ENCODE measurements at places on chromosomes 1 and 21.
A peak's percentile ranks its signal among the peaks of the same experiment; 100 is the strongest.

DNA sequence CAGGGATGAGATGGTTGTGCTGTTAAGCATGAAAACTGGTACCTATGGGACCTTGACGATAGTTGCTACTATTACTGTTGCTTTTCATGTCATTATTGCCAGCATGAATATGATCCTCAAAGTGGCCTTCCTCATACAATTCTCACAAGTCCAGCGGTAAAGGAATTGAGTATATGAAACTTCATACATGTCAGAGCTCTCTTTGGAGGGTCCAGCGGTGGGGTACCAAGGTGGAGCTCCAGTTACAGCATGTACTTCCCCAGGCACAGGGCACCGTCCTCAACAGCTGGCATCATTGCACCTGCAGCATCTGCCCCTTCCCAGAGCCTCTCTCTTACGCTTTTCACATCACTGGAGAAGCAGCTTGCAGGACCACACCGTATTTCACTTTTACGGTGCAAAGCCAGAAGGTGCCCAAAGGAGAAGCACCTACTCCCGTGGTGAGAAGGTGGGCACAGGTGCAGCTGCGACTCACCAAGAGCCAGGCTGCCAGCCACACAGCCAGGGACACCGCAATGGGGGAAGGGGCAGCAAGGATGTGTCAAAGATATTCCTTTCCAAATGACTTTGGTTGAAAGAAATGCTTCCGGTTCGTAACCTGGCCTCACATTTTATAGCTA lies 166.4 kb upstream of the IRF2BP2 start:
- DNase-seq = no peak

GRCh38 chr1:55957276-55957675 lies 622.1 kb downstream of the PLPP3 start:
- no peak for DNase-seq

DNA sequence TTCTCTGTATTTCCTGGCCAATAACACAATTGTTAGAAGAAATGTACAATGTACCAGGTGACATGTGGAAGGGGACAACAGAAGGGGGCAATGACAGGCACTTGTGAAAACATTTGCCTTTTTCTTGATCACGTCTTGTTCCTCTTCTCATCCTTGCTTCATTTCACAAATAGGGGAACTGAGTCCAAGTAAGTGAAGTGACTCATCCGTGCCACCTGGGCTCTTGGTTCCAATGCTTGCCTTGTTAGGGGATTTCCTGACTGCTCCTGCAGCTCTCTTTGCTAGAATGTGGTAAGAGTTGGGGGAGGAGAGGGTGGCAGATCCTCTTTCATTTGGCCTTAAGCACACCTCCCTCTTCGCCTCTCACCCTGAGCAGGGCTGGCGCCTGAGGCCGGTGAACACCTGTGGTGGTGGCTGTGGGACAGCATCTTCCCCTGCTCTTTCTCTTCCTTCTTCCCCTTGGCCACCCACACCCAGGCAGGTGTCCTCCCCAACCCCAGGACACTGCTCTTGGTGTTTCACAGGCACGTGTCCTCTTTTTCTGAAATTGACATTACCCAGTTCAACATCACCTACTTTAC lies 2.2 kb upstream of the RHEX start:
- peak; percentile 88 for DNase-seq

DNA sequence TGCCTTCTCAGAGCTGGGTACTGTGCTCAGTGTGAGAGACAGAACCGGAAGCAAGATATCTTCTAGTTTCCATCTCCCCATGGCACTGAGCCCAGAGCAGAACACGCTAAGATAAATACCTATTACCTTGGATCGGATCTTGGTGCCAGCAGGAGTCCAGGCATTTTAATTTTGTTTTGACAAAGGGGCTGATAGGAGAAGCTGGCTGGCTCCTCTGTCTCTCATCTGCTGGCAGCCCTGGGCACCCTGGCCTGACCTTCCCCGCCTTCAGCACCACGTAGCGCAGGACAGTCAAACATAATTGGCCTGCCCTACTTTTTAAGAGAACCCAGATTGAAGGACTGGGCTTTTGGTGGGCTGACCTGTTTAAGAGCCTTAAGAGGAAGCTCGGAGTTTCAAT lies 160.7 kb upstream of the KLHDC7A start:
- no peak for DNase-seq

GRCh38 chr1:15196807-15197530 lies 43.4 kb downstream of the TMEM51 start:
- DNase-seq = no peak

GRCh38 chr1:151547119-151547899 lies 7.2 kb downstream of the TUFT1 start:
- no peak for DNase-seq

GRCh38 chr1:154791292-154792166 lies 78.6 kb downstream of the KCNN3 start:
- DNase-seq = no peak

- DNase-seq = no peak
Observed at GRCh38 chr1:212537610-212538009, 71.0 kb upstream of the ATF3 start.

All from AML-193 (cell line).